Dermis microvascular lymphatic vessel endothelial cell (primary cell): ENCODE measurements at places on chromosomes 4 and X. TPM values are rescaled to one million over a fixed set of nuclear protein-coding genes. Genes with fewer than 3 reads are reported as not detected.

GRCh38 chr4:38297061-38297460 lies 336.9 kb downstream of the PTTG2 start:
- no peak for DNase-seq

GRCh38 chr4:71827826-71828225 lies 43.9 kb upstream of the GC start:
- DNase-seq, result no peak

DNA sequence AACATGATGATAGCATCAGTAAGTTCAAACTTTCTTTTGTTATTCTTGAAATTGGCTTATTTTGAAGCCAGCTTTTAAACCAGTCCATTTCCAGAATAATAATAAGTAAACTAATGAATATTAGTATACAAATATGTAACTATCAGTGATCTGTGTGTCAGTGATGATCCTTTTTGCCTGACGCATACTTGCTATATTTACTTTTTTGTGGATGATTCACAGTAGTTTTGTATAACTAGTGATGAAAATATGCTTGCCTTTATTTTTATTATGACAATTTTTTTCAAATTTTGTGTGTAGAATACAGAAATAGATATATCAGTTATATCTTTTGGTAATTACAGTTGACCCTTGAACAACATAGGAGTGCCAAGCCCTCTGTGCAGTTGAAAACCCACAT lies 49.5 kb downstream of the USP53 start:
- DNase-seq, result no peak

Gene FGG
- total RNA-seq, result not detected in 2 replicates

- no peak for DNase-seq
Measured at GRCh38 chrX:97447306-97447705, 563.6 kb downstream of the RPA4 start.

Gene HAND2
- not detected in 2 replicates for total RNA-seq

DNA sequence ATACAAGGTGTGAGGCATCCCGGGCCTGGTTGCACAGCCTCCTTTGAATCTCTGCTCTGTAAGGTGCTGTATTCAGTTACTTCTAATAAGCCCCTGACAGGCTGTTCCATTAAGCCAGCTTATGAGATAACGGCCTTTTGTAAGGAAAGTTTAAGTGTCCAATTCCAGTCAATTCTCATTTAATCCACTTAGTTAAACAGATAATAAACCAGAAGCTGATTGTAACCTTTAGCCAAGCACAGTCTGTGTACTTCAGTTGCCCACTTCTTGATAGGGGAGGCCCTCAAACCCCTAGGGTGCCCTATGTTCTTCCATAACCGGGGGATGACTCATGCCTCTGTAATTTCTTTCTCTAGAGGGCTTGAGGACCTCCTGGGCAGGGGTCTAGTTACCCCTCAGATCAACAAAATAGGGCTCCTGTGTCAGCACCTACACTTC lies 63.4 kb downstream of the RASL11B start:
- DNase-seq, result no peak

GRCh38 chrX:101774340-101774739 lies 114.7 kb upstream of the ARMCX2 start:
- no peak for DNase-seq

- DNase-seq, result no peak
Measured at GRCh38 chrX:114924856-114925255, 92.6 kb downstream of the IL13RA2 start.
